ENCODE measurements at places on chromosomes 11 and 22. TPM values are rescaled to one million over a fixed set of nuclear protein-coding genes. Genes with fewer than 3 reads are reported as not detected.

GRCh38 chr22:26617271-26618199 lies at the start of gene CRYBB1:
CRYBB1 (minus strand) TSS chr22:26618027; CDS start chr22:26616319, 1,708 bp downstream.
- no peak within 1 kb of the TSS for H3K4me3 ChIP-seq
- H3K27ac ChIP-seq: no peak within 1 kb of the TSS
- peaks cover 22% of the 10 kb centered on the region for H3K4me1 ChIP-seq
- H3K36me3 ChIP-seq: no peaks in the 10 kb centered on the region

- H3K27ac ChIP-seq: peak overlapping the region; percentile 85
- DNase-seq: no peak
- H3K36me3 ChIP-seq: peaks cover 50% of the 10 kb centered on the region
- peak overlapping the region; percentile 77 for H3K4me3 ChIP-seq
- H3K4me1 ChIP-seq: peaks cover 44% of the 10 kb centered on the region
Measured at GRCh38 chr11:18615628-18616392, 16.2 kb downstream of the MISFA start.

GRCh38 chr11:129013737-129014475 lies 71.2 kb upstream of the TP53AIP1 start:
- no peak for DNase-seq
- peaks cover 3% of the 10 kb centered on the region for H3K27me3 ChIP-seq
- no peak overlapping the region for H3K4me3 ChIP-seq
- H3K36me3 ChIP-seq: no peaks in the 10 kb centered on the region
- no peak overlapping the region for H3K27ac ChIP-seq

DNA sequence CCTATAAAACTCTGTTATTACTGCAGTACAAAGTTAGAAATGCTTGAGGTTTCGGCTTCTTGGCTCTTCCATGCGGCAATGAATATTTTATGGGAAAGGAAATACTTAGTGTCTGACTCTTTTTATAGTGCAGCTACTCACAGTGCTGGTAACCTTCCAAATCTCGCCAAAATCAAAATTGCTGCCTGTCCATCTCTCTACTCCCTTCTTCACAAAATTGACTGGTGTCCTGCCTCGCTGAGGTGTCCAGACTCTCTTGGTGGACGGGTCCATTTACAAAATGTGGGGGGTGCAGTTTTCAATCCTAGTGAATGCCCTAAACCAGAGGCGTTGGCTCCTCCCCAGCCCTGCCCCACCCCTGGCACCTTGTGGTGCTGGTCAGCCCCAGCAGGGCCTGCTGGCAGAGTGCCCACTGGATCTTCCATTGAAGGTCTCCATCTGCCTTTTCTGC lies 73.5 kb downstream of the ZBTB16 start:
- no peak overlapping the region for H3K4me3 ChIP-seq
- no peak for DNase-seq

GRCh38 chr11:96554236-96554820 lies 164.5 kb downstream of the JRKL start:
- H3K4me1 ChIP-seq: no peaks in the 10 kb centered on the region
- no peaks in the 10 kb centered on the region for H3K27me3 ChIP-seq
- H3K27ac ChIP-seq: no peak overlapping the region
- H3K36me3 ChIP-seq: no peaks in the 10 kb centered on the region
- no peak for DNase-seq

GRCh38 chr11:19789835-19790710 lies 77.4 kb downstream of the NAV2 start:
- no peak for DNase-seq
- peaks cover 11% of the 10 kb centered on the region for H3K27me3 ChIP-seq
- no peaks in the 10 kb centered on the region for H3K36me3 ChIP-seq
- H3K4me3 ChIP-seq: no peak overlapping the region
- H3K27ac ChIP-seq: no peak overlapping the region

- H3K27ac ChIP-seq: no peak overlapping the region
- no peak overlapping the region for H3K4me3 ChIP-seq
- DNase-seq: no peak
- H3K27me3 ChIP-seq: no peaks in the 10 kb centered on the region
- H3K36me3 ChIP-seq: no peaks in the 10 kb centered on the region
- no peaks in the 10 kb centered on the region for H3K4me1 ChIP-seq
Measured at GRCh38 chr22:45960477-45961386, 16.2 kb downstream of the WNT7B start.

DNA sequence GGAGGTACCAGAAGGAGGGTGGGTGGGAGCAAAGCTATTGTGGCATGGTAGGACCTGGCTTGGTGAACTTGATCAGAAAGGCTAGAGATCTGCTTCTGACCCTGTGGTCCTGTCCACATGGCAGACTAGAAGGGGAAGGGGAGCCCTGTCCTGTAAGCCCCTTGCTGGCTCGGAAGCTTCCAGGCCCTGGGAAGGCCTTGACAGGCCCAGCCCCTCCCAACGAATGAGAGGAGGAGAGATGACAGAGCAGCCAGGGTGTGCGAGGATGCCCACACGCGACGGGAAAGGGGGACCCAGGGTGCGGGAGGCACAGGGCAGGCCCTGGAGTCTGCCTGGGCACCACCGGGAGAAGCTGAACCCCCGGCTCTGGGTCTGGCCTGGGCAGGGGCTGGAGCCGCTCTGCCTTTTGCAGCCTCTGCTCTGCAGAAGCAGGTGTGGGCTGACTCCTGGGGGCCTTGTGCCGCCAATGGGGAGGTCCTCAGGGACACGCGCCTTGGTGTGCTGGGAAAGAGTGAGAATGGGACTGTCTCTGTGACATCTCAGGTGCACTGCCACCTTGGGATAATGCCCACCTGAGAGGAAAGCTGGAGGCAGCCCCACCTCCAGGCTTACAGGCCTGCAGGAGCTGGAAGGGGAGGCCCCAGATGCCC lies 1447.5 kb downstream of the BRD1 start:
- H3K4me3 ChIP-seq: no peak overlapping the region
- DNase-seq: no peak
- H3K4me1 ChIP-seq: no peaks in the 10 kb centered on the region
- no peaks in the 10 kb centered on the region for H3K36me3 ChIP-seq

DNA sequence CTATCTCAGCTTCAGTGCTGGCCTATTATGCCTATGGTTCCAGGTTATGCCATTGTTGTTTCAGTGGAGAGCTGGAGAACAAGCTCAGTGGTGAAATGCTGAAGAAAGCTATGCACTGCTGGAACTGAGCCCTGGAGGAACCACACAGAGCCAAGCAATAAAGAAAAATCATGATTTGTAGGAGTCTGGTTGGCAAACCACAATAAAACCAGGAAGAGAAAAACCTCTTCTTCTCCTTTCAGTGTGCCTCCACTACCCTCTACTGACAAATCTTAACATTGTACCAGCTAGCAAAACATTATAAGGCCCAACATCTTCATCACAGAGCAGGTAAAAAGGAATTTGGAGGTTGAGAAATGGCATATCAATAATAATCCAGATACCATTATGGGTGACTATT lies 5.3 kb downstream of the OR51F2 start:
- no peaks in the 10 kb centered on the region for H3K36me3 ChIP-seq
- H3K27me3 ChIP-seq: no peaks in the 10 kb centered on the region
- no peak for DNase-seq
- H3K4me1 ChIP-seq: no peaks in the 10 kb centered on the region

DNA sequence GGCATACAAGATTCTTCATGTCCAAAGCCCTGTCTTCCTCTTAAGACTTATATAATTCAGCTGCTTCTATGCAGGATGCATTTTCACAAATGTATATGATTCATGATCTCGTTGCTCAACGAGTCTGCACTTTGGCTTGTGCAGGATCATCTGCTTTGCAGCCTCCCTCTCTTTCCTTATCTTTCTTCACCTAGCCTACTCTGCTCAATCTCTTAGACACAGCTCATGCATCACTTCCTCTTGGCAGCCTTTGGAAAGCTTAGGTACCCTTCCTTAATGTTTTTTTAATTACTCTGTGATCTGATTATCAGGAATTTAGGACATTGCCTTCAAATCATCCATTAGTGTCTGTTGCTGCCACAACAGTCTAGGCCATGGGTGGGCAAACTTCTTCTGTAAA lies 673.8 kb downstream of the NELL1 start:
- no peak overlapping the region for H3K27ac ChIP-seq
- no peaks in the 10 kb centered on the region for H3K36me3 ChIP-seq
- no peak for DNase-seq
- H3K27me3 ChIP-seq: no peaks in the 10 kb centered on the region
- H3K4me1 ChIP-seq: no peaks in the 10 kb centered on the region
- H3K4me3 ChIP-seq: no peak overlapping the region

DNA sequence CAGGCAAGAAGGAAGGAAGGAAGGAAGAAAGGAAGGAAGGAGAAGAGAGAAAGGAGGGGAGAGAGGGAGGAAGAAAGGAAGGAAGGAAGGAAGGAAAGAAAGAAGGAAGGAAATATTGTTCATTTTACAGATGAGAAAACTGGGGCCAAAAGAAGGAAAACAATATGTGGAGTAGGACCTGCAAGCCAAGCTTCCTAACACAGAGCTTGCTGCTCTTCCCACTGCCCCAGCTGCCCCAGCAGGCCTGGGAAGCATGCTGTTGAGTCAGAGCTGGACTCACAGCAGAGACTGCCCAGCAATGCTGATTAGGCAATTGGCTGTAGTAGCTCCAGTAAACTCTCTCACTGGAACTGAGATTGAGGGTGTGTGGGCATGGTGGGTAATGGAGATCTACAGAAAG lies 42.6 kb upstream of the SMCO4 start:
- H3K27ac ChIP-seq: no peak overlapping the region
- no peak overlapping the region for H3K4me3 ChIP-seq
- peaks cover 6% of the 10 kb centered on the region for H3K27me3 ChIP-seq
- DNase-seq: no peak

DNA sequence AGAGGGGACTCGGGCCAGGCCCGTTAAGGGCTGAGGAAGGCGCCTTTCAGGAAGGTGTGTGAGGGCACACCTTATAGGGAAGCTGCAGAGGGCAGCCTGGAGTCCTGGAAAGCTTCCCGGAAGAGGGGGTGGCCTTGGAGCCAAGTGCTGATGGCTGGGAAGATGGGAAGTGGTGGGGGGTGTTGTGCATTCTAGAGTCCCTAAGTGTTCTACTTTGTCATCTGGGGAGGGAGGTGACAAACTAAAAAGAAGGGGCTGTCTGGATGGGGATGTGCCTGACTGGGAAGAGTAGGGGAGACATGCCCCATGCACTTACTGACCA lies 6.8 kb downstream of the ZDHHC8 start:
- no peaks in the 10 kb centered on the region for H3K27me3 ChIP-seq
- peaks cover 2% of the 10 kb centered on the region for H3K36me3 ChIP-seq
- H3K4me1 ChIP-seq: peaks cover 6% of the 10 kb centered on the region
- no peak for DNase-seq
- no peak overlapping the region for H3K27ac ChIP-seq

DNA sequence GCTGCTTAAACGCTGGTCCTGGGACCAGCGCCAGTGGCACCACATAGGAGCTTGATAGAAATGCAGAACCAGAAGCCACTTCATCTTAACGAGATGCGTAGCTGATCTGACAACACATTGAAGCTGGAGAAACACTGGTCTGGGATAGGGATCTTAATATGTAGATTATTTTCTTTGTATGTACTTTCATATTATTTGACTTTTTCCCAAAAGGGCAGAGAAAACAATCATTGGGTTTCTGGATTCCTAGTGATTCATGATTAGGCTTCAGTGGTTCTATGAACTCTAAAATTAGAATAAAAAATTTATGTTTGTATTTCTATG lies 12.3 kb downstream of the MPEG1 start:
- no peak overlapping the region for H3K4me3 ChIP-seq
- H3K27ac ChIP-seq: peak overlapping the region; percentile 10
- peaks cover 12% of the 10 kb centered on the region for H3K4me1 ChIP-seq
- H3K36me3 ChIP-seq: no peaks in the 10 kb centered on the region
- H3K27me3 ChIP-seq: peaks cover 26% of the 10 kb centered on the region

DNA sequence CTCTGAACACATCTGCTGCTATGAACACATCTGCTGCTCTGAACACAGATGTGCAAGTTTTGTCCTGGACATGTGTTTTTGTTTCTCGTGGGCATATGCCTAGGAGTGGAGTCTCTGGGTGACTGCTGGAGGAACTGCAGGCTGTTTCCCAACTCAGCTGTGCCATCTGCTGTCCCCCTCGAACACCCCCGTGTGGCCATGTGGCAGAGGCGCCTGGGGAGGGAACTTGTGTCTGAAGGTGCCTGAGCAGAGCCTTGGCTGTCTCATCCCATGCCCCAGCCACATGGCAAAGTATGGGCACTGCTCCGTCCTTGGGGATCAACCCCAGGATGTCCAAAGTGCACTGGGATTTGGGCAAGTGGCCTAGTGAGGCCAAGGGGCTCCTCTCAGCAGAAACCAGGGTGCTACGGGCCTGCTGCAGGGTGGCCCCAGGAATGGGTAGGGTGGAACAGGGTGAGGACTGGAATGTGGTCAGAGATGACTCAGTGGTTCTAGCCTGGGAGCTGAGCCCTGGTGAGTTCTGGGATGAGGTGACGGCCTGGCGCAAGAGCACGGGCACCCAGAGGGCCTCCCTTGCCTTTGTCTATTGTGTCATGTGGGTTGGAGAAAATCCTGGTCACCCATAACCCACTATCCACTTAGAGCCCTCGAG lies 14.7 kb downstream of the GATD1 start:
- H3K27ac ChIP-seq: no peak overlapping the region
- H3K4me1 ChIP-seq: peaks cover 15% of the 10 kb centered on the region
- DNase-seq: no peak
- H3K4me3 ChIP-seq: no peak overlapping the region

- no peaks in the 10 kb centered on the region for H3K4me1 ChIP-seq
- H3K27ac ChIP-seq: no peak overlapping the region
- H3K27me3 ChIP-seq: no peaks in the 10 kb centered on the region
- no peak for DNase-seq
Measured at GRCh38 chr22:26082866-26083265, 86.4 kb upstream of the SEZ6L start.

DNA sequence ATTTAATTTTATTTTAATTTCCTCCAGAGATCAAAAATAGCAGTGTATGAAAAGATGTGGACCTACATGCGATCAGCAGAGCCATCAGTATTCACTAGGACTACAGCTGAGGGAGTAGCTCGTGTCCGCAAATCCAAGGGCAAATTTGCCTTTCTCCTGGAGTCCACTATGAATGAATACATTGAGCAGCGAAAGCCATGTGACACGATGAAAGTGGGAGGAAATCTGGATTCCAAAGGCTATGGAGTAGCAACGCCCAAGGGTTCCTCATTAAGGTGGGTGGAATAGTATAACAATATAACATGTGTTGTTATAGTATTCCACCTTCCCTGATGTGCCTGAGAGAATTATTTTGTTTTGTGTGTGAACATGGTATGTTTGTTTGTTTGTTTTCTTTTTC lies 88.3 kb downstream of the MSANTD4 start:
- H3K4me3 ChIP-seq: no peak overlapping the region
- no peaks in the 10 kb centered on the region for H3K36me3 ChIP-seq
- no peaks in the 10 kb centered on the region for H3K27me3 ChIP-seq
- H3K4me1 ChIP-seq: no peaks in the 10 kb centered on the region
- no peak overlapping the region for H3K27ac ChIP-seq

- H3K36me3 ChIP-seq: no peaks in the 10 kb centered on the region
- H3K4me3 ChIP-seq: no peak overlapping the region
- no peaks in the 10 kb centered on the region for H3K27me3 ChIP-seq
- DNase-seq: no peak
- H3K4me1 ChIP-seq: no peaks in the 10 kb centered on the region
Measured at GRCh38 chr11:69492201-69492991, 10.9 kb downstream of the LINC01488 start.

Gene TECTA
- total RNA-seq: 0.09 TPM

Gene KCTD14
- not detected for total RNA-seq
